AG10803 (cell line): ENCODE measurements at places on chromosomes 2 and 18.

- no peak for DNase-seq
These were observed 52.1 kb downstream of the L3MBTL4 start for GRCh38 chr18:6362559-6363129.

GRCh38 chr2:223465793-223466192 is 136.4 kb downstream of the SCG2 start:
- peak; percentile 98 for DNase-seq

- no peak for DNase-seq
These were observed 156.8 kb upstream of the UNC80 start for GRCh38 chr2:209614690-209615369.

- no peak for DNase-seq
These were observed 359.2 kb downstream of the OSR1 start for GRCh38 chr2:18999198-18999597.

DNA sequence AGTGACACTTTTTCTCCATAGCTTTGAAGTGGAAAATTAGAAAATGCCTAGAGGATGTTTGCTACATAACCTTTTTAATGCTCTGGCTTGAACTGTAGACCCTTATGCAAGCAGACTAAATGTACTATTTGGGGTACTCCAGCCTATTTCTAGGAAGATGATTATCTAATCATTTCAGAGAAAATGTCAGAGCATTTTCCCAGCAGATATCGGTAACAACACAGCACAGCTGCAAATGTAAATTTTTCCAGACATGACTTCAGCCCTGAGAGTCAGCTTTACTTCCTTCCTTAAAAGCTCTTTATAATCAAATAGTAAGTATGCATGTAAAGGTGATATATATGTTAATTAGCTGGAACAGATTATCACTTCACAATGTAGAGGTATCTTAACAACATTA is 1647.1 kb downstream of the SUCLG1 start:
- DNase-seq = no peak

DNA sequence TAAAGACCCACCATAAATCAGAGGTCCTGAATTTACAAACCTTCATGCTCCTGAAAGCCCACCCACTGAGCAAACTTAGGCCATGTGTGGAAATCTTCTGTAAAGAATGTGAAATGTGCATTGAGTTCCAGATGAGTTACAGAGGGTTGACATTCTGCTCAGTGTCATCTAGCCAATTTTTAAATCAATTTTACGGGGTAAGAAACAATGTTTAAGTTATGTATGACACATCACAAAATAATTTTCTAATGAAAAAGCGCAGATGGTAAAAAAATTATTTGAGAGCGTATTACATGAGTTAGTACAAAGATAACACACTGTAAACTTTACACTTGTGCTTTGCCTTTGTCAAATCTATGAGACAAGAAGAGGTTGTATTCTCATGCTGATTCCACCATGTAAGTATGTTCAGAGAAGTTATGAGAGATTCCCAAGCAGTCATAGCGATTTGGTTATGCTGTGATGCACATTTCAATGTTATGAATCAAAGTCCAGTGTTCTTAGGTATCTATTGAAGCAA is 446.3 kb downstream of the ADCYAP1 start:
- DNase-seq = no peak

DNA sequence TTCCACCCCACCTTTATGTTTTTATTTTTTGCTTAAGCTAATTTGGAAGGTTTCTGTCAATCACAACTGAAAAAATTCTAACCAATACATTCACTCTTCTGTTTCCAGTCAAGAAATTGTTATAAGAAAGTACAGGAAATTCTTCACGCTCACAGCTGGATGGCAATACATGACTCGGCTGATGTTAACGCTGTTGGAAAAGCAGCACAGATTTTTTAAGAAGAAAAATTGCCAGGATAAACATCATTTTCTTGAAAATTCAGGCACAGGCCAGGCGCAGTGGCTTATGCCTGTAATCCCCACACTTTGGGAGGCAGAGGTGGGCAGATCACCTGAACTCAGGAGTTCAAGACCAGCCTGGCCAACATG is 46.1 kb downstream of the STPG4 start:
- DNase-seq = peak; percentile 31

DNA sequence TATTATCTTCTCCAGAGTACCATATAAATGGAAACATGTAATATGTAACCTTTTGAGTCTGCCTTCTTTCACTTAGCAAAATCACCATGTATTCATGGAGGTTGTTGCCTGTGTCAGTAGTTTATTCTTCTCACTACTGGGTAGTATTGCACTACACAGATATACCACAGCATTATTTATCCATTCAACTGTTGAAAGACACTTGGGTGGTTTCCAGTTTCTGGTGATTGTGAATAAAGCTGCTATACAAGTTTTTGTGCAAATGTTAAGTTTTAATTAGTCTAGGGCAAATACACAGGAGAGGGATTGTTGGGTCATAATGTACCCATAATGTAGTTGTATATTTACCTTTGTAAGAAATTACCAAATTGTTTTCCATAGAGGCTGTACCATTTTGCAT is 29.6 kb upstream of the RPRD1A start:
- no peak for DNase-seq

GRCh38 chr18:63286926-63287325 is 32.6 kb downstream of the BCL2 start:
- DNase-seq = no peak

GRCh38 chr2:22110244-22110651 is 986.5 kb downstream of the TDRD15 start:
- DNase-seq = no peak
